ENCODE measurements at places on chromosomes 16 and 17.
A peak's percentile ranks its signal among the peaks of the same experiment; 100 is the strongest.

GRCh38 chr16:52871481-52871880 lies 181.2 kb downstream of the CHD9NB start:
- no peaks in the 10 kb centered on the region for H3K36me3 ChIP-seq

DNA sequence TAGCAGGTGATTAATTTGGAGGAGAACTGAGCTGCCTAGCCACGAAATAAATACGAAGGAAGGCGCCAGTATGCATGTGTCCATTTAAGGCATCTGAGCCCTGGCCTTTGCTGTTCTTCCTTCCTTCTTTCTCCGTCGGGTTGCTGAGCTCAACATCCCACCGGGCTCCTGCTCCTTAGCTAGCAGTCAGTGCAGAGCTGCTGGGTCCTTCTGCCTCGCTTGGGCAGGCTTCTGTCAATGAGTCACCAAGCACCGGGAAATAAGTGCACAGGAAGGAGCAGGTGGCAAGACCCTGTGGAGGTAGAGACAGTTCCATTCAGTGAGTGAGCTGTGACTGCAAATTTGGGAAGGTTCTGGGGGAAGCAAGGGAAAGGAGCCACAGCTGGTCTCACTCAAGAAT lies 120.7 kb downstream of the CCDC182 start:
- no peaks in the 10 kb centered on the region for H3K36me3 ChIP-seq
- DNase-seq, result no peak
- no peaks in the 10 kb centered on the region for H3K27me3 ChIP-seq
- H3K4me3 ChIP-seq, result no peak overlapping the region

DNA sequence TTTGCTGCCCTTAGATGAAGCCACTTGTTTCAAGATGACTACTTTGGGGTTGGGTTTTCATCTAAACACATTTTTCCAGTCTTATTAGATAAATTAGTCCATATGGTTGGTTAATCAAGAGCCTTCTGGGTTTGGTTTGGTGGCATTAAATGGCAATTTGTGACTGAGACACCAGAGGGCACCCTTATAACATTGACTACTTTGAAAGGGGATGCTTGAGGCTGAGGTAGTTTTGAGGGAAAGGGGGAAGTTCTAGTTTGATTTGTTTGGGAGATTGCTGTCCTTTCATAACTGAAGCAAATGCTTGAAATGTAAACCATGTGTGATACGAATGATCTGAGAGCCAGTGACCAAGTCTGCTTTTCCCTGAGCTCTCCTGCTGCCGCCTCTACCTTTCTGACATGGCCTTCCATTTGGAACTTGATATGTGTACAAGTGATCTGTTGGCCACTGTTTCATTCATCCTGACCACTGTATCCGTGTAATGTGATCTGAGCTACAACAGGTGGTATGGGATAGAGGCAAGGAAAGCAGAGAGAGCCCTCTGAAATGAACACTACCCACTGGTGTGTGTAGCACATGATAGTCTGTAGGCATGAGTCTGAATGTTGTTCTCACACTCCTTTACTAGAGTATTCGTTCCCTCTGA lies 5.8 kb upstream of the RARA start:
- no peak overlapping the region for H3K4me3 ChIP-seq
- H3K36me3 ChIP-seq, result peaks cover 18% of the 10 kb centered on the region
- no peaks in the 10 kb centered on the region for H3K27me3 ChIP-seq
- peak; percentile 44 for DNase-seq

DNA sequence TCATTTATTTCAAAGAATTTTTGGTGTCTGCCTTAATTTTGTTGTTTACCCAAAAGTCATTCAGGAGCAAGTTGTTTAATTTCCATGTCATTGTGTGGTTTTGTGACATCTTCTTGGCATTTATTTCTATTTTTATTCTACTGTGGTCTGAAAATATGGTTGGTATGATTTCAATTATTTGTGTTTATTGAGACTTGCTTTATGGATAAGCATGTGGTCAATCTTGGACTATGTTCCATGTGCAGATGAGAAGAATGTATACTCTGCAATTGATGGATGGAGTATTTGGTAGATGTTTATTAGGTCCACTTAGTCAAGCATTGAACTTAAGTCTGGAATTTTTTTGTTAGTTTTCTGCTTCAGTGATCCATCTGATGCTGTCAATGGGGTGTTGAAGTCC lies 383.0 kb downstream of the PMP22 start:
- DNase-seq, result no peak
- no peak overlapping the region for H3K4me3 ChIP-seq
- H3K27ac ChIP-seq, result no peak overlapping the region
- H3K36me3 ChIP-seq, result no peaks in the 10 kb centered on the region
- no peaks in the 10 kb centered on the region for H3K4me1 ChIP-seq
- H3K27me3 ChIP-seq, result no peaks in the 10 kb centered on the region

DNA sequence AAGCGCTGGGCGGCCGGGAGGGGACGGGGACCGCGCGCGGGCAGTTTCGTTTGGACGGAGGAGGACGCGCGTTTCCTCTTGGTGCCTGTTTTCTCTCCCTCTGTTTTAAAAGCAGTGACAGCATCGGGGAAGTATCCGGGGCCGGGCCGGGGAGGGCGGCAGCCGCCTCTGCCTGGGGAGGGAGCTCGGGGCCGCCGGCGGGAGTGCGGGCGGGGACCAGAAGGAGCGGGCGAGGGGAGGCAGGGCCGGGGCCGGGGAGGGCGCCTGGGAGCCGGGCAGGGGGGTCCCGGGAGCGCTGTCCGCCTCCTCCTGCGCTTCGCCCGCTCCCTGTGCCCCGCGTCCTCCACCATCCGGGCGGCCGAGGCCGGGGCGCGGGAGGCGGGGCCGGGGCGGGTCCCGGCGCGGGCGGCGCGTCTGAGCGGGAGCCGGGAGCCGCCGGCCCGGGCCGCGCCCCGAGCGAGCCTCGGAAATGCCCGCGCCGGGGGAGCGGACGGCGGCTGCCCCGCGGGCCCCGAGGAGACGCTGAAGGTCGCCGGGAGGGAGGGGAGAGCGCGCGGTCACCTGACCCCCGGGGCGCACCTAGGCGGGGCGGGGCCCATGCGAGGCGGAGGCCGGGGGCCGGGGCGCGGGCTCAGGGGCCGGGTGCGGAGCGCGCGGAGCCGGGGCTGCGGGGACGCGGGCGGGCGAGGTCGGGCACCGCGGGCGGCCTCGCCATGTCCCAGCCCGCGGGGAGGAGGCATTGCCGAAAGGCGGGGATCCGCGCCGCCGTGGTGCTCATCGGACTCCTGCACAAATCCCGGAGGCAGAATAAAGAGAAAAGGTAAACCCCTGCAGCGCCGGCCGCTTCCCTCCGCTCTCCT lies 57.3 kb downstream of the RAP1GAP2 start:
- H3K36me3 ChIP-seq, result no peaks in the 10 kb centered on the region
- peak overlapping the region; percentile 53 for H3K4me3 ChIP-seq
- H3K4me1 ChIP-seq, result peaks cover 13% of the 10 kb centered on the region

- no peak overlapping the region for H3K27ac ChIP-seq
- no peaks in the 10 kb centered on the region for H3K4me1 ChIP-seq
- no peak overlapping the region for H3K4me3 ChIP-seq
- no peaks in the 10 kb centered on the region for H3K27me3 ChIP-seq
Measured at GRCh38 chr17:40978575-40979151, 5.5 kb downstream of the KRT40 start.

DNA sequence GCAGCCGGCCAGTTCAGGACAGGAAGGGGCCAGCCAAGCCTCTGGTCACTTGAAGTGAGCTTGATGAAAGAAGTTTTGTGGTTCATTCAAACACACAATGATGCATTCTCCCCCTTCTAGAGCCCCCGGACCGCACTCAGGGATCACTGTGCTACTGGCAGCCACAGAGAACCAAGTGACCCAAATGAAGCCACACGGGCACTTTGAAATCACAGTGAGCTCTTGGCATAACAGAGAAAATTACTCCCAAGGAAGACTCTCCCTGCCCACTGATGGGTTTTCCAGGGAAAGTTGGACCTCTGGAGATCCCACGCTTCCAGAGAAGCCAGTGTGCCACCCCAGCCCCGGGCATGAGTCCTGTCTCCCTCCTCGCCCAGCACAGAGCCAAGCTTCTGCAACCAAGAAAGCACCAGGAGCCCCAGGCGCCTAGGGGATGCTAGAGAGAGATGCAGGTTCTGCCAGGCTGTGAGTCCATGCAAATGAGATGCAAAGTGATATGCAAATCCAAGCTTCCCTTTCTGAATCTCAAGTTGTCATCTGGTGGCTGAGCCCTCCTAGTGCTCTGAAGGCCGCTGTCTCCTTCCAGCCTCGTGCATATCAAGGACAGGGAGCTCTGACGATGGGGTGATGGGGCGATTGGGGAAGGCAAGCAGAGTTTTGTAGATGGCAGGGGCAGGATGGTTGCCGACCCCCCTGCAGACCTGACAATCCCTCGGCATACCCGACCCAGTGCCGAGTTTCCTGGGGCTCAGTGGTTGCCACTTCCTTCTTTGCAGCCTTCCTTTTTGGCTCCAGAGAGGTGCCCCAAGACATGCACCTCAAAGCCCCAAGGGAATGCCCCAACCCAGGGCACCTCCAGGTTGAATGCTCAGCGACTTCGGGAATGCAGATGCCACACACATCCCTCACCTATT lies 59.7 kb upstream of the TNRC6C start:
- no peak overlapping the region for H3K27ac ChIP-seq
- H3K36me3 ChIP-seq, result no peaks in the 10 kb centered on the region
- H3K4me1 ChIP-seq, result no peaks in the 10 kb centered on the region
- no peak overlapping the region for H3K4me3 ChIP-seq
- no peak for DNase-seq

GRCh38 chr17:16888413-16889087 lies 83.4 kb downstream of the TNFRSF13B start:
- H3K36me3 ChIP-seq, result no peaks in the 10 kb centered on the region
- no peaks in the 10 kb centered on the region for H3K27me3 ChIP-seq
- no peak overlapping the region for H3K4me3 ChIP-seq
- DNase-seq, result no peak
- no peak overlapping the region for H3K27ac ChIP-seq

- H3K4me3 ChIP-seq, result no peak overlapping the region
- no peaks in the 10 kb centered on the region for H3K36me3 ChIP-seq
- no peak for DNase-seq
- no peaks in the 10 kb centered on the region for H3K4me1 ChIP-seq
- H3K27ac ChIP-seq, result no peak overlapping the region
- no peaks in the 10 kb centered on the region for H3K27me3 ChIP-seq
Measured at GRCh38 chr17:65896889-65897288, 295.0 kb downstream of the CEP112 start.

DNA sequence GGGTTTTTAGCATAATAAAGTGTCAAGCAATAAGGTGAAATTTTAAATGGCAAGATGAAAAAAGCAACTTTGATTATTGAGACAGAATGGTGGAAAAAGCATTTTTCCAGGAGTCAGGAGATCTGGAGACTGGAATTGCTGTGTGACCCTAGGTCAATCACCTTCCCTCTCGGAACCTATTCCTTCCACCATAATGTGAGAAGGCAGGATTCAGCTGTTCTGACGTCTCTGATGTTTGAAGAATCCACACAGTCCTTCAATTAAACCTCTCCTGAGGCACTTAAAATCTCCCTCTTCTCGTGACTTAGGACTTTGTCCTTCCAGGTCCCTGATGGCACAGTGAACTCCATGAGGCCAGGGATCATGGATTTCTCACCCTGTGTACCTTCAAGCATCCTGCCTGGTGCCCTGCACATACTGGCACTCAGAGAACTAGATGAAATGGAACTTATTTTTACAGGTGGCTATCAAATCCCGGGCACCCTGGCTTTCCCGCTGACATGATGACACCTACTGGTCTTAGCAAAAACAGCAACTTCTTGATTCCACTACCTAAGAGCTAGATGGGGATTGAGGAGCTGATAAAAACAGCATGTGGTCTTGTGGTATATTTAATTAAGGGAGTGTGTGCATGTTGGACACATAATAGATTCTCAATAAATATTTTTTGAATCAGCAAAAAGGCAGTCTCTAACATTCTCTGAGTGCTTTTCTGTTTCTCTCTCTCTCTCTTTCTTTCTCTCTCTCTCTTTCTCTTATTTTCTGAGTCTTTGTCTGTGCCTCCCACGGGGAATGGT lies 2.3 kb upstream of the CCDC182 start:
- no peak overlapping the region for H3K4me3 ChIP-seq
- H3K27ac ChIP-seq, result no peak overlapping the region
- peaks cover 29% of the 10 kb centered on the region for H3K27me3 ChIP-seq
- peak; percentile 51 for DNase-seq

DNA sequence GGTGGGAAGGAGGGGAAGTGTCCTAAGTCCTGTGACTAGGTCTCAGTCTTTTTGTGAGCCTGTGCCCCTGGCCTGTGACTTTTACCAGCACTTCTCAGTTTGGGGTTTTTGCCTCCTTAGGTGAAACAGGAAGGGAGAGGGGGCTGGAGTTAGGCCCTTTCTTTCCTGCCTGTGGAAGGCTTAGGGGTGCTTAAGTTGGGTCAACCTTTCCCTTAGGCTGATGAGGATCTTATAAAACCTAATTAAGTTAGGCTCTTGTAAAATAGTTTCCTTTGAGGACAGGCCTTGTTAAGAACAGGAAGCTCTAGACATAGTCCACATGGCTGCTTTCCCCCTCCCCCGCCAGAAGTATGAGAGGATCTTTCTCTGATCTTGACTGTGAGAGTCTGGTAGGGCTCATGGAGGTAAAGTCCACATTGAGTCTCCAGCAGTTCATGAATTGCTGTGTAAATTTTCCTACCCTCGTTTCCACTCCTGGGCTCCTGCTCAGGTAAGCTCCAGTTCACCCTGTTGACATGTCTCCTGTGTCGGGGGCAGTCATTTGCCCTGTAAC lies 17.0 kb upstream of the DNASE1 start:
- no peaks in the 10 kb centered on the region for H3K27me3 ChIP-seq
- H3K4me1 ChIP-seq, result peaks cover 2% of the 10 kb centered on the region
- DNase-seq, result no peak
- H3K36me3 ChIP-seq, result no peaks in the 10 kb centered on the region

DNA sequence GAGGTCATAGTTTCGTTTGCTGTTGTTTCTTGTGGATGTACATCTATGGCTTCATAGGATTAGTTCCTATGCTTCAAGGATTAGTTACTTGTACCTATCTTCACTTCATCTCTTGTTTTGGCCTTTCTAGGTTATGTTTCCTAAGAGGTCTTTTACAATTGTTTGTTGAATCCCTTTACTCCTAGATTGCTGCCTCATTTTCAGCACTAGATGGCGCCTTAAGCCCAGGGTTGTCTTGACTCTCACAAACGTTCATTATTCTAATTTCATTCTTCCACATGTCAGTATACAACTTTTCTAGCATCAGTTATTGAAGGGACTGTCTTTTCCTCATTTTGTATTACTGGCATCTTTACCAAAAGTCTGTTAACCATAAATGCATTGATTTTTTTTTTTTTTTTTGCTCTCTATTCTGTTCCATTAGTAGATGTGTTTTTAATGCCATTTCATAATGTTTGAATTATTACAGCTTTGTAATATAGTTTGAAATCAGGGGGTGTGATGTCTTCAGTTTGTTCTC lies 45.0 kb upstream of the NACA2 start:
- peak; percentile 16 for DNase-seq
- no peak overlapping the region for H3K4me3 ChIP-seq
- no peaks in the 10 kb centered on the region for H3K4me1 ChIP-seq
- no peak overlapping the region for H3K27ac ChIP-seq

GRCh38 chr16:70661918-70662641 lies 15.7 kb downstream of the IL34 start:
- H3K4me1 ChIP-seq, result peaks cover 4% of the 10 kb centered on the region
- peak; percentile 37 for DNase-seq
- no peaks in the 10 kb centered on the region for H3K27me3 ChIP-seq
- H3K4me3 ChIP-seq, result no peak overlapping the region

- H3K27ac ChIP-seq, result no peak overlapping the region
- peak; percentile 1 for DNase-seq
- no peak overlapping the region for H3K4me3 ChIP-seq
- no peaks in the 10 kb centered on the region for H3K36me3 ChIP-seq
Measured at GRCh38 chr17:34703533-34703932, 124.2 kb downstream of the TMEM132E start.

All from astrocyte (in vitro differentiated cells and primary cell).